ENCODE measurements at places on chromosomes 2 and 18.

DNA sequence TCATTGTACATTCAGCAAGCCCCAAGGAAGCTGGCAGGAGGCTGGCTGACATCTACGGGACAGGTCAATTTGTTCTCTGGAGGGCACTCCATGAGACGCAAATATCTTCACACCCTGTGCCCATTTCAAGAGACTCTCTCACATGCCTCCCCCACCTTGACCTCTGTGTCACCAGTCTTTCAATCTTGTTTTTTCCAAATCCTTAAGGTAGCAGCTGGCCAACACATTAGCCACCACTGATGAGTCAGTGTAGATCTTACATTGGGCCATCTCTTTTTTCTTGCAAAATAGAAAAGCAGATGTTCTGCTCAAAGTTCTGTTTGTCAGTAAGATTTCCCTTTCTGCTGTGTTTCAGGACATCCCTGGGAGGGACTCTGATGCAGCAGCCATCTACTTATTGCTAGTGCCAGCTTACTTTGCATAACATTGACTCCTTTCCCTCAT lies 1.7 kb upstream of the DPP4 start:
- no peak for DNase-seq

- no peak for DNase-seq
These were observed 392.3 kb upstream of the ZEB2 start for GRCh38 chr2:144912206-144912605.

- DNase-seq = no peak
These were observed 89.6 kb upstream of the NPAS2 start for GRCh38 chr2:100730290-100730868.

DNA sequence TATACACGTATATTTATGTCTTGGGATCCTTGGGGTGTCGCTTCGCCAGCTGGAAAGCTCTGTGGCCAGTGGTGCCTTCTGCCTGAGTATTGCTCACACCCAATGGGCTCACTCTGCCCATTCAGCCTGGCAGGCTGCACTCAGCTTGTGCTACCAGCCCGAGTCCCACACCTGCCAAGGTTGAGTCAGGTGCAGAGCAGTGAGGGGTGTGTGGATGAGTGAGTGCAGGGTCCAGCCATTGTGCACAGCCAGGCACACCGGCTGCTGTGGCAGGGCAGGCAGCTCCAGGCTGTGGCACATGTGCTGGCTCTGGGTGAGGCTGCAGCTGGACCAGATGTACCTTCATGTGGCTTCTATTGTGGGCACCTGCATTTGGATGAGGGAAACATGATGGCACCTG lies 496.9 kb upstream of the LINC00305 start:
- DNase-seq = no peak

GRCh38 chr2:178418426-178418825 lies 32.5 kb downstream of the PRKRA start:
- DNase-seq = no peak

- no peak for DNase-seq
These were observed 51.9 kb downstream of the MAP4K3 start for GRCh38 chr2:39385172-39385571.
